Activated naive CD4-positive, alpha-beta T cell treated with anti-CD3 and anti-CD28 coated beads for 36 hours (primary cell): ENCODE measurements at places on chromosomes 6 and 20.
A peak's percentile ranks its signal among the peaks of the same experiment; 100 is the strongest.

GRCh38 chr6:28220257-28221133 lies 4.6 kb upstream of the ZSCAN9 start:
- no peak overlapping the region for H3K27ac ChIP-seq
- peaks cover 6% of the 10 kb centered on the region for H3K4me1 ChIP-seq
- DNase-seq, result no peak
- peaks cover 70% of the 10 kb centered on the region for H3K27me3 ChIP-seq
- no peak overlapping the region for H3K4me3 ChIP-seq

DNA sequence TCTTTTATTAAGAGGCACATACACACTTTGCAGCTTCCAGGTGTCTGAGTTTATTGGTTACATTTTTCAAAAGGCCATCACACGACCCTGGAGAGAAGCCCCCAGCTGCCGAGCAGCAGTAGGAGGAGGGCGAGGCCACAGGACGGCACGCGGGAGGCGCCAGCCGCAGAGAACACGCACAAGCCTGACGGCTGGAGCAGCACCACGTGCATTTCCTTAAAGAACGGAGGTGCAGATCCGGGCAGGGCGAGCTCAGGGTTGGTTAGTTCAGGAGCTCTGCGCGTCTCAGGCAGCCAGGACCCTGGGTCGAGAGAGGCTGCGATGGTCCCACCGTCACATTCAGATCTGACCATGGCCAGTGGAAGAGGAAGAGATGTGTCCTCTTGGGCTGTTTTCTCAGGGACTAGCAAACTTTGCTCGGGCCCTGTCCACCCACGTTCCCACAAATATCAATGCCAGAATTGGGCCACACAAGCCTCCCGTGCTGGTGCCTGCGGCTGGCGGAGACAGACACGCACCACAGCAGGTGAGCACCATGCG lies 121.4 kb upstream of the AFDN start:
- H3K4me3 ChIP-seq, result no peak overlapping the region
- no peak overlapping the region for H3K27ac ChIP-seq
- peaks cover 45% of the 10 kb centered on the region for H3K27me3 ChIP-seq
- DNase-seq, result peak; percentile 22
- no peaks in the 10 kb centered on the region for H3K36me3 ChIP-seq

DNA sequence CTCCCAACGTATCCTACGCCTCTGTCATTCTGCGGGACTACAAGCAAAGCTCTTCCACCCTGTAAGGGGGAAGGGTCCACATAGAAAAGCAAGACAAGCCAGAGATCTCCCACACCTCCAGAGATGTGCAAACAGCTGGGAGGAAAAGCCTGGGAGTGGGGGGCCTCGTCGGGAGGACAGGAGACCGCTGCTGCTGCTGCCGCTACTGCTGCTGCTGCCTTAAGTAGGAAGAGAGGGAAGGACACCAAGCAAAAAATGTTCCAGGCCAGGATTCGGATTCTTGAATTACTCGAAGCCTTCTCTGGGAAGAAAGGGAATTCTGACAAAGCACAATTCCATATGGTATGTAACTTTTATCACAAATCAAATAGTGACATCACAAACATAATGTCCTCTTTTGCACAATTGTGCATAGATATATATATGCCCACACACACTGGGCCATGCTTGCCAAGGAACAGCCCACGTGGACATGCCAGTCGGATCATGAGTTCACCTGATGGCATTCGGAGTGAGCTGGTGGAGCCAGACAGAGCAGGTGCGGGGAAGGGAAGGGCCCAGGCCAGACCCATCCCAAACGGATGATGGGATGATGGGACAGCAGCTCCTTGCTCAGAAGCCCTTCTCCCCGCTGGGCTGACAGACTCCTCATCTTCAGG lies 108.8 kb upstream of the RAB32 start:
- H3K27ac ChIP-seq, result no peak overlapping the region
- H3K4me1 ChIP-seq, result no peaks in the 10 kb centered on the region
- no peak overlapping the region for H3K4me3 ChIP-seq
- no peak for DNase-seq
- peaks cover 34% of the 10 kb centered on the region for H3K27me3 ChIP-seq
- no peaks in the 10 kb centered on the region for H3K36me3 ChIP-seq

DNA sequence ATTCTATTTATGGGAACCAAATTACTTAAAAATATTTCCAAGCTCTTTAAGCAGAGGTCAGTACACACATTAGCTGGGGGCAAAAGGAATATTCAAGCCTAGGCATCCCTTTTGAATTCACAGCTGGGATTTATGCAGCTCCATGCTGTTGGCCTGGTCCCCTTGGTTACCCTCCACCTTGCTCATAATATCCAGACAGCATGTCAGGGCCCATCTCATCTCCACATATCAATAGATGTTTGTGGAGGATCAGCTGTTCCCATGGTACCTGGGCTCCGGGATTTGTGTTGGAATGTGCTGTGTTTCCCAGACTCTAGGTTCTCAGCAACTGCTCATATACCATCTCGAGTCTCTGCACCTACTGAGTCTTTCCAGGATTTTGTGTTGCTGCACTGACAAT lies 534.8 kb downstream of the BMP2 start:
- DNase-seq, result no peak
- no peaks in the 10 kb centered on the region for H3K36me3 ChIP-seq
- H3K27ac ChIP-seq, result no peak overlapping the region
- no peaks in the 10 kb centered on the region for H3K4me1 ChIP-seq

DNA sequence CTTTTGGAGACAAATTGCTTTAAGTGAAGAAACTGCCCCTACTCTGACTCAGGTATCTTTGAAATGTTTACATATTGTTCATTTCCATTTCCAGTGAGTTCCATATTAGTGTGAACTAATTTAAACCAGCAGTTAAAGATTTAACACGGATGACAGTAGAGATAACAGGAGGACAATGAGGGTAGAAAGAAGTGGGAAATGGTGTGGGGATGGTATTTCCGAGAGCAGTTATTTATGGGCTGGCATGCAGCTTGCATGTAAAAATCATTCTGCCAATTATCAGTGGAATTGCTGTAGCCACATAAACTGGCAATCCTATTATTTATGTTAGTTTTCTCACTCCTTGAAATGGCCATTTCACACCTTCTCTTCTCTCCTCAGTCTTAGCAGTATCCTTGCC lies 8.6 kb upstream of the ADGRF5 start:
- H3K36me3 ChIP-seq, result no peaks in the 10 kb centered on the region
- no peak overlapping the region for H3K4me3 ChIP-seq
- peaks cover 4% of the 10 kb centered on the region for H3K27me3 ChIP-seq

DNA sequence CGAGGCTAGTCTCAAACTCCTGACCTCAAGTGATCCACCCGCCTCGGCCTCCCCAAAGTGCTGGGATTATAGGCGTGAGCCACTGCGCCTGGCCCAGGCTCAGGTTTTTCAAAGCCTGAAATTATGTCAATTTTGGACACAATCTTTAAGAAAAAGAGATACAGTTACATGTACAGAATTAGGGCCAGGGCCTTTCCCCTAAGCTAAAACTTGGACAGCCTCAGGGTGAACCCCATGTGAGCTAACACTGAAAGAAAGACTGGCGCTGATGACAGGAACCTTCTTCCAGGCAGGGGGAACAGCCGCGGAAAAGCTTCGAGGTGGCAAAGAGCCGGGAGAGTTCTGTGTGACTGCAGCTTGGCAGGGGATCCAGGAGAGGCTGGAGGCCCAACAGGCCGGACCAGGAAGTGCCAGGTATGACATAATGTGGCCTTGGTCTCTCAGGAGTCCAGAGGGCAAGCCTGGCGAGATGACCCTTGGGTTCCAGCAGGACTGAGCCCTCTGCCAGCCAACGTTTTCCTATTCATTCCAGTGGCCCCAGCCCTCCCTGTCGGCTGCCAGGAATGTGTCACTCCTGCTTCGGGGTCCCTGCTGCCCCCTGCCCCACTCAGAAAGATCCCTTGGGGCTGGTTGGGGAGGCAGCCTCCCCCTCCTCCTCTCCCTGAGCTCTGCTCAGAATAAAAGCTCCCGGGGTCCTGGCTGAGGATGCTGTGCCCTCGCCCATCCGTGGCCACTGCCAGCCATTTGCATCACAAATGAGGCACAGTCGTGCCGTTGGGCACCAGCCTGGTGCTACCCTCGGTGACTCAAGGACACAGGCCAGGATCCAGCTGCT lies 37.3 kb downstream of the RBM38 start:
- H3K27ac ChIP-seq, result no peak overlapping the region
- H3K4me3 ChIP-seq, result no peak overlapping the region
- DNase-seq, result no peak
- no peaks in the 10 kb centered on the region for H3K27me3 ChIP-seq

- no peaks in the 10 kb centered on the region for H3K4me1 ChIP-seq
- H3K27me3 ChIP-seq, result no peaks in the 10 kb centered on the region
- no peak for DNase-seq
- no peak overlapping the region for H3K4me3 ChIP-seq
Observed at GRCh38 chr6:74609871-74610270, 596.0 kb downstream of the COL12A1 start.

DNA sequence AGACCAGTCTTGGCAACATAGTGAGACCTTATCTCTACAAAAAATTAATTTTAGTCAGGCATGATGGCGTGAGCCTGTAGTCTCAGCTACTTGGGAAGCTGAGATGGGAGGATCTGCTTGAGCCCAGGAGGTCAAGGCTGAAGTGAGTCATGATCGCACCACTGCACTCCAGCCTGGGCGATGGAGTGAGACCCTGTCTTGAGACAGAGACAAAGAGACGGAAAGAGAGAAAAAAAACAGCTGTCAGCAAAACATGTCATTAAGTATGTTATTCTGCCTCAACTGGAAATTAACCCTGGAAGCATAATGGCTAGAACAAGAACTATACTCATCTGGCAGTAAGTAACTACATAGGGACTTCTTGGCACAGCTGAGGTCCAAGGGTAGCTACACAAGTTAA lies 7.2 kb downstream of the MMS22L start:
- H3K27me3 ChIP-seq, result no peaks in the 10 kb centered on the region
- DNase-seq, result no peak
- peaks cover 14% of the 10 kb centered on the region for H3K4me1 ChIP-seq
- no peak overlapping the region for H3K27ac ChIP-seq
- H3K36me3 ChIP-seq, result peaks cover 56% of the 10 kb centered on the region
- H3K4me3 ChIP-seq, result no peak overlapping the region

GRCh38 chr20:56625837-56626236 lies 3.3 kb upstream of the TFAP2C start:
- H3K4me3 ChIP-seq, result no peak overlapping the region
- peaks cover 27% of the 10 kb centered on the region for H3K4me1 ChIP-seq
- H3K36me3 ChIP-seq, result no peaks in the 10 kb centered on the region
- H3K27me3 ChIP-seq, result peaks cover 62% of the 10 kb centered on the region

DNA sequence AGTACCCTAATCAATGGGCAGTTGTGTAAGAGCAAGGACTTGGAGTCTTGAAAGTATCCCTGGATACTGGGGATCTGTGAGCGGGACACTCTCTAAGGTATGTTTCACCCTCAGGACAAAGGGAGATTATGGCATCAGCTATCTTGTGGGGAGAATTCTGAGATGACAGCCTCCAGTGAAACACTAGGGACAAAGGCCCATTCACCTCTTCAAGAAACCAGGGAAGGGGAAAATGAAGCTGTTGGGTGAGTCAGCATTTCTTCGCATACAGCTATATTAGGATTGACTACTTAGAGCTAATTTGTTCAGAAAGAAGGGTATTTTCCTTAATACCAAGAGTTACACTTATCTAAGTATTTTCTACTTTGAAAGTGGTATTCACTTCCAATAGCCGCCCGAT lies 35.9 kb downstream of the OPN5 start:
- H3K36me3 ChIP-seq, result no peaks in the 10 kb centered on the region
- no peak overlapping the region for H3K4me3 ChIP-seq
- DNase-seq, result no peak
- no peaks in the 10 kb centered on the region for H3K4me1 ChIP-seq
- H3K27me3 ChIP-seq, result peaks cover 30% of the 10 kb centered on the region

GRCh38 chr6:11008821-11009220 lies 35.3 kb downstream of the ELOVL2 start:
- no peak overlapping the region for H3K4me3 ChIP-seq
- no peak for DNase-seq
- no peak overlapping the region for H3K27ac ChIP-seq
- H3K4me1 ChIP-seq, result no peaks in the 10 kb centered on the region
- H3K36me3 ChIP-seq, result no peaks in the 10 kb centered on the region

GRCh38 chr6:101393829-101394251 lies 332 bp downstream of the GRIK2 start:
- H3K36me3 ChIP-seq, result no peaks in the 10 kb centered on the region
- peaks cover 59% of the 10 kb centered on the region for H3K27me3 ChIP-seq
- no peak overlapping the region for H3K4me3 ChIP-seq
- no peak overlapping the region for H3K27ac ChIP-seq

- H3K27ac ChIP-seq, result no peak overlapping the region
- no peaks in the 10 kb centered on the region for H3K4me1 ChIP-seq
- H3K27me3 ChIP-seq, result no peaks in the 10 kb centered on the region
- H3K4me3 ChIP-seq, result no peak overlapping the region
Observed at GRCh38 chr6:23096876-23097275, 527.5 kb downstream of the HDGFL1 start.

DNA sequence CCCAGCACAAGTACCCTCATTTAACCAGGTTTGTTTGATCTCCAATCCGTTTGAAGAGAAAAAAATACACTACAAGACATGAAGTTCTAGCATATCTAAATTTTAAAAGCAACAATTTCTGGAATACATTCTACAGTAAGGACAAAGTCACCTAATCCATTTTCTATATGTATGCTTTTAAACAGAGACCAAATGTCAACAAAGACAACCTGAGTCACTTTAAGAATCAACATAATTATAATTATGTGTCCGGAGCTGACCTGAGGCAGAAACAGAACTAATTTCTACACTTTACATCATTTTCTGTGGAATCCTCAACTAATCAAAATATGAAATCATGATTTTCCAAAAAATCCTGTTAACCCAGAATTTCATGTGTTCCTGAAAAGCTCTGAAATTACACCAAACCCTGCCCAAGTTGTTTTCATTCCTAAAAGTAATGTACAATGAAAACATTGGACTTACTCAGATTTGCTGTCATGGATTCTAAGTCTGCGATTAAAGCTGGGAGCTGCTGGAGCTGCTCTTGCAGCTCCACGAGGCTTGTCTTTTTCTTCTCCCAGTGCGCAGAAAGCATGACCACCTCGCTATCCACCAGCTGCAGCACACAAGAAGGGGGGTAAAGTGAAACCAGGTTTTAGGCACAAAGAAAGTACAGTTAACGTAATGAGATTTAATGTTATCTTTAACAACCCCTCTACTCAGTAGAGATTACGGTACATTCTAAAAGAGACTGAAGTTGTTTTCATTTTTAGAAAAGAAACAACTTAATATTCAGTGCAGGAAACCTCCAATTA lies 35.8 kb downstream of the DTNBP1 start:
- no peak overlapping the region for H3K4me3 ChIP-seq
- H3K27ac ChIP-seq, result no peak overlapping the region
- DNase-seq, result no peak
- no peaks in the 10 kb centered on the region for H3K27me3 ChIP-seq

- no peaks in the 10 kb centered on the region for H3K4me1 ChIP-seq
- no peak for DNase-seq
- H3K27me3 ChIP-seq, result no peaks in the 10 kb centered on the region
- no peak overlapping the region for H3K27ac ChIP-seq
- H3K36me3 ChIP-seq, result no peaks in the 10 kb centered on the region
- H3K4me3 ChIP-seq, result no peak overlapping the region
Observed at GRCh38 chr20:36208257-36208656, 28.0 kb upstream of the AAR2 start.

DNA sequence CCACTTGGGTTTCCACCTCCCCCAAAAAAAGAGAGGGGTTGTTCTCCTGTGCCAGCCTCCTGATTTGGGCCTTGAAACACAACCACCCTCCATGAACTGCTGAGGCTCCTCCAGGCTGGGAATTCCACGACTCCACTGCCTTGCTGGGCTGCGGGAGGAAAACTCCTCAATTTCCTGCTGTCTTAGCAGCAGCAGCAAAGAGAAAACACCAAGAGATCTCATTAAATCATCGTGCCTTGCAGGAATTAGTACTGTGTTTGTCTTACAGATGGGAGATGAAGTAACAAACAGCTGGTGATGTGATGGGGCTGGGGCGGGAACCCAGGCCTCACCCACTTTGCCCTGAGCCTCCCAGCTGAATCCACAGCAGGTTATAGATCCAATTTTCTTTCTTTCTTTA lies 29.0 kb downstream of the BPIFB1 start:
- no peak overlapping the region for H3K27ac ChIP-seq
- no peak for DNase-seq
